ENCODE measurements at places on chromosomes 5 and 9.

- no peak for DNase-seq
These were observed 16.8 kb downstream of the ANKH start for GRCh38 chr5:14854799-14855198.

DNA sequence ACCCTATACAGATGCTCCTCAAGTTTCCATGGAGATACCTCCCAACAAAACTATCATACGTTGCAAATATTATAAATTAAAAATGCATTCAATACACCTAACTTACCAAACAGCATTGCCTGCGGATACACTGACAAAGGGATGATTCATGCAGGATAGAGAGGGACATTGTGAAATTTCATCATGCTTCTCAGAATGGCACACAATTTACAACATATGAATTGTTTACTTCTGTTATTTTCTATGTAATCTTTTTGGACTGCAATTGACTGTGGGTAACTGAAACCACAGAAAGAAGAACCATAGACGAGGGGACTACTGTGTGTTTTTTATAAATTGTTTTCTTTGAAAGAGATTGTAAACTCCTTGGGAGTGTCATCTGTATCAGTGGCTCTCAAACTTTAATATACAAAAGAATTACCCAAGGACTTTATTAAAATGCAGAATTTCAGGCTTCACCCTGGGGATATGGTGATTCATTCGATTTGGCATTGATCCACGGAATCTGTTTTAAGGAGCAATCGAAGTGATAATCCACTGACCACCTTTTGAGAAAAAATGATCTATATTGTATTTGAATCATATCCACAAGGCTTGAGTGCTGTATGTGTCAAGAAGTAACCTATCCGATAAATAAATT, 146.4 kb downstream of the SGCD start:
- DNase-seq = no peak

DNA sequence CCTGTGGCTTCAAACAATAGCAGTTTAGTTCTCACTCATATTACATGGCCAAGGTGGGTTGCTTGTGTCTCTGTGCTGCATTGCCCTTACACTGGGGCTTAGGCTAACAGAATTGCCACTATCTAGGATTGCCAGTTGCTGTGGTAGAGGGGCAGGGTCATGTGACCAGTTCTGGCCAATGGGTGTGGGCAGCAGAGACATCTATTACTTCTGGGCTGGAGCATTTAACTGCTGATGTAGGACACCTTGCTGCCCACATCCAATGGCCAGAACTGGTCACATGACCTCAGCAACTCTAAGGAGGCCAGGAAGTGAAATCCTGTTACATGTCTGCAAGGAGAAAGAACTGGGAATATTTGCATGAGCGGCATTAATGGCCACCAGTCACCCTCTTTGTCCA, 199.3 kb downstream of the C9orf152 start:
- DNase-seq = no peak

GRCh38 chr9:89000973-89001916, 10.0 kb downstream of the S1PR3 start:
- peak; percentile 87 for DNase-seq

- no peak for DNase-seq
These were observed 2084.5 kb upstream of the C9orf72 start for GRCh38 chr9:29657821-29658220.

GRCh38 chr9:109556786-109557185, 58.7 kb upstream of the PTPN3 start:
- no peak for DNase-seq

- DNase-seq = no peak
These were observed 507.7 kb upstream of the PTGER4 start for GRCh38 chr5:40171971-40172370.

DNA sequence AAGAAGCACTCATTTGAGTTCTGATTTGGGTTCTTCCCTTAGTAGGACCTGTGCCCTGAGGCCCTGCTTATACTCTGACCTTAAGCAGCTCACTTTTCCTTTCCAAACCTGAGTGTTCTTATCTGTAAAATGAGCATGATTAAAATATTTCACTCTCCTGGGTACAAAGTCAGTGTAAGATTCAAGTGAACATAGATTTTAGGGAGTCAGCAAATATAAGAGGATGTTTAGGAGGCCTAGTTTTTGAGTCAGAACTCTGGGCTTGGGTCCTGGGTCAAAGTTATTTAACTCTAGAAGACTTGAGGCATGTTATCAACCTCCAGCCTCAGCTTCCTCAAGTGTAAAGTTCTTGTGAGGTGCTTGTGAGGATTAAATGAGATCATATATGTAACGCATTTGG, 8.7 kb upstream of the SPARC start:
- no peak for DNase-seq

GRCh38 chr9:116280529-116280928, 126.9 kb downstream of the PAPPA start:
- no peak for DNase-seq

- no peak for DNase-seq
These were observed 24.2 kb downstream of the ANP32B start for GRCh38 chr9:98007251-98007928.

GRCh38 chr5:112385566-112385965, 33.5 kb downstream of the EPB41L4A start:
- no peak for DNase-seq

DNA sequence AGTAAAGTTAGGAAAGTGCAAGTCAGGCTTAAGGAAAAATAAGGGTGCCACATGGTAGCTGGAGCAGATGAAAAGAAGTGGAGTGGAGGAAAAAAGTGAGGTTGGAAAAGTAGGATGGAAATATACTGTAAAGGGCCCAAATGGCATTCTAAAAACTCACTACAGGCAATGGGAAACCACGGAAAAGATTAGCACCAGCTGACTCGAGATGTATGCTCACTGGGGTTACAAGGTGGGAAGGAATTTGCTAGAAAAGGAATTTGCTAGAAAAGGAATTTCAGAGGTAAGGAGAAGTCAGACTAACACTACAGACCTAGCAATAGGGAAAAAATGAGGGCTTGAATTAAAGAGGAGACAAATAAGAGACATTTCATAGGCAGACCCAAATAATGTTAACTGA, 3.6 kb downstream of the PSMD5 start:
- DNase-seq = no peak

DNA sequence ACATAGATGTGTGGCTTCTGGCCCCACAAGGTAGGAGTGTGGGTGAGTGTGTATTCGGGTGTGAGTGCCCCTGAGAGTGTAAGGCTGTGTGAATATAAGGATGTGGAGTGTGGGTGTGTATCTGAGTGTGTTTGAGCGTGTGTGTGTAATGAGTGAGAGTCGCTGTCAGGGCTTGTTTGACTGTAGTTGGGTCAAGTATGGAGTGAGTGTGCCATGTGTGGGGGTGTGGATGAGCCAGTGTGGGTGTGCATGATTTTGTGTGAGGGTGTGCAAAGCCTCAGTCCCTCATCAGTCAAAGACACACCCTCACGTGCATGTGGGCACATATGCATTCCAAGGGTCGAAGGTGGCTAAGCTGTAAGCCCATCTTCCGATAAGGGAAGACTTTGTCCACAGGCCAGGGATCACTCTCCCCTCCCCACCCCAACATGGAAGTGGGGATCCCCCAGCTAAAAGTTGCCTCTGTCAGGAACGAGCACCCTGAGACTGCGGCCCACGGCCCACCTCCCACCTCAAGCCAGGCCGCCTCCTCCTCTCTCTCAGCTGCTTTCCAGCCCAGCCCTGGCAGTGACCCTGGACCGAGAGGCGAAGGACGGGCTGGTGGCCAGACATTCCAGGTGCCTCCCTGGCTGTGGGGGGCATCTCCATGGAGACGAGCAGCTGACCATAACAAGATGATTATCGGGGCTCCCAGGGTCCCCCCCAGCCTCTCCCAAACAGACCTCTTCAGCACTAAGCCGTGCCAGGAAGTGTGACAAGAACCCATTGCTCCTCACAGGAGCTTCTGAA, 12.9 kb downstream of the AQP3 start:
- DNase-seq = no peak

- no peak for DNase-seq
These were observed 11.3 kb downstream of the DBN1 start for GRCh38 chr5:177462021-177462670.

All from activated CD4-positive, alpha-beta T cell treated with anti-CD3 and anti-CD28 coated beads, Interleukin-2, amount 50 U/mL, for 48 hours (primary cell).